ENCODE measurements at places on chromosomes 3 and 15.
A peak's percentile ranks its signal among the peaks of the same experiment; 100 is the strongest.

DNA sequence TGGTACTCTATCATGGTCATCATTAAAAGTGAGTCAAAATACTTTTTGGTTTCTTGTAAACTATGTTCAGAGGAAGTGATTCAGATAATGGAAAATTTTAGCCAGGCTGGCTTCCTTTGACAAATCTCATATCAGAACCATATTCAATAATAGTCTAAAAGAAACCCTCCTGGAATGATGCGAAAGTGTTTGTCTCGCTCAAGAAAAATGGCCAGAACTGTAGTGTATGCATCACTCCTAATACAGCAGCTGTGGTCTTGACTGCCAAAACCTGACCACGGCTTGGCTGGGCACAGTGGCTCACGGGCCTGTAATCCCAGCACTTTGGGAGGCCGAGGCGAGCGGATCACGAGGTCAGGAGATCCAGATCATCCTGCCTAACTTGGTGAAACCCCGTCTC is 35.6 kb upstream of the KCNMB2 start:
- no peak for DNase-seq

- DNase-seq, result no peak
These were observed 25.9 kb downstream of the RAD18 start for GRCh38 chr3:8937064-8938020.

- DNase-seq, result no peak
These were observed 55.4 kb downstream of the NUP210 start for GRCh38 chr3:13364602-13365271.

DNA sequence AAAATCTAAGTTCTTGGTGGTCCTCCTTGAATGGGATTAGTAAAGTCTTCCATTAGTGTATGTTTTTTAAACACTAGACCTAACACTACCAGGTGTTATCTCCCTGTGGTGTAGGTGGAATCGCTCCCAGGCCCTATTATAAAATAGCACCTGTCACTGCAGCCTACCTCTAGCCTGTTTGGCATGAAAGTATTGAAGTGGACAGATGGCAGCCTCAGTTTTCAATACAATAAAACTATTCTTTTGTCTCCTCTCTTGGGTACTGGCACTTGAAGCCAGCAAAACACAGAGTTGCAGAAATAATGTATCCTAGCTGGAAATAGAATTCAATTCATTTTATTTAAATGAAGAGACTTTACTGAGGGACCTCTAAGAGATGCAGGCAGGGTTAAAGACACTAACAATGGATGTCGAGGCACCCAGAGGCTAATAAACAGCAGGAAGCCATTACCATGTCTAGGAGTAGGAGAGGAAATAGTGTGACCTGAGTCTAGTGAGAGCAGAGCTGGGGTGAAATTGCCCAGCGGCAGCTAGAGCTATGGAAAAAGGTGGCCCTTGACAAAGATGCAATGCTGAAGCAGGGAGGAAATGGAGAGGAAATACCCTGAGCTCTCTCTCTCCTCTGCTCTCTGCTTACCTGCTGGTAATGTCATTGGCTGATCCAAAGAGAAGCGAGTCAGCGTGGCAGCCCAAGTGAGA is 49.1 kb upstream of the TMEM158 start:
- peak; percentile 45 for DNase-seq

DNA sequence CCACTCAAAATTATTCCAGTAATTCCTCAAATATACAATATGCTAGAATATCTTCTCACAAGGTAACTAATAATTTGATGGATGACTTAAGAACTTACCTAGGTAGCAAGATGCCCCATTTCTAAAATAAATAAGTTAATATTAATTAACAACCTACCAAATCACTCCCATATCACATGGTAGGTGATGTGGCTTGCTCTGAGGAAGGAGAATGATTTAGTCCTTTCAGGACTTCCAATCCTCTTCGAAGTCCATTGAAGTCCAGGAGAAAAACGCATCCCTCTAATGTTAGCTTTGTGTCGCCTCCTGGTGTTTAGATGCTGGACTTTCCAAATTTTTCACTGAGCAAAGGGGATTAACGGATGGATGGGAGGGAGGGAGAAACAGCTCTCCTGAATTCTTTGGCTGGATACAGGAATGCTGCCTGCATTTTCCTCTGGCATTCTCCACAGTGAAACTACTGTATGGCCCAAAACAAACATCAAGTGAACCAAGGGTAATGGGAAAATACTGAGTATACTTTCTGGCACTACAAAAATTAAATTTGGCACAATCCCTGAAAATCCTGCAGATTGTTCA is 58.6 kb downstream of the PRICKLE2 start:
- no peak for DNase-seq

DNA sequence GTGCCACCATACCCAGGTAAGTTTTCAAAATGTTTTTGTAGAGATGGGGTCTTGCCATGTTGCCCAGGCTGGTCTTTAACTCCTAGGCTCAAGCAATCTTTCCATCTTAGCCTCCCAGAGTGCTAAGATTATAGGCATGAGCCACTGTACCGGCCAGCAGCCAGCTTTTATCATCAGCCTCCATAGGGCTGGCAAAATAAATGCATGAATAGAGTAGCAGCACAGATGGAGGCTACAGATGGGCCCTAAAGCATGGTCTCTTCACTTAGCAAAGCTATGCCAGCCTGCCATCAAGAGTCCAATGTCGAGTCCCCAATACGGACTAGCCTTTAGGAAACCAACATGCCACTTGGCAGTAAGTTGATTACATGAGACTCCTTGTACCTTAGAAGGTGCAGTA is 63.8 kb downstream of the CNTN3 start:
- DNase-seq, result no peak

DNA sequence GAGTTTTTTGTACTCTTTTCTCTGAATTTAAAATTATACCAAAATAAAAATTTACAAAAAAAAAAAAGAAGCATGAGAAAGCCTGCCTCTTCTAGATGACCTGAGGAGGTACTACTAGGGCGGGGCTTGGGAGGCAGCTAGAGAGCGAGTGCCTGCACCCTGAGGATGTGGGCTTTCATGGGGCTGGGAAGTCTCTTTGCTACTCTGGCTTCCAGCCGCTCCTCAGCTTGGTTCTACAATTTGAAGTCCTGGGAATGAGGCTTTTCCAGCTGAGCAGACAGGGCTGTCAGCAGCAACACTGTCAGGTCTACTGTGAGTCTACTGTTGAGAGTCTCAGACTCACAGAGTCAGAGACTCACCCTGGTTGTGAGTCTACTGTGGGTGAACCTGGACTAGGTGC is 8.2 kb upstream of the PSTPIP1 start:
- DNase-seq, result no peak

- no peak for DNase-seq
These were observed 365.5 kb downstream of the GBE1 start for GRCh38 chr3:81395739-81396513.

DNA sequence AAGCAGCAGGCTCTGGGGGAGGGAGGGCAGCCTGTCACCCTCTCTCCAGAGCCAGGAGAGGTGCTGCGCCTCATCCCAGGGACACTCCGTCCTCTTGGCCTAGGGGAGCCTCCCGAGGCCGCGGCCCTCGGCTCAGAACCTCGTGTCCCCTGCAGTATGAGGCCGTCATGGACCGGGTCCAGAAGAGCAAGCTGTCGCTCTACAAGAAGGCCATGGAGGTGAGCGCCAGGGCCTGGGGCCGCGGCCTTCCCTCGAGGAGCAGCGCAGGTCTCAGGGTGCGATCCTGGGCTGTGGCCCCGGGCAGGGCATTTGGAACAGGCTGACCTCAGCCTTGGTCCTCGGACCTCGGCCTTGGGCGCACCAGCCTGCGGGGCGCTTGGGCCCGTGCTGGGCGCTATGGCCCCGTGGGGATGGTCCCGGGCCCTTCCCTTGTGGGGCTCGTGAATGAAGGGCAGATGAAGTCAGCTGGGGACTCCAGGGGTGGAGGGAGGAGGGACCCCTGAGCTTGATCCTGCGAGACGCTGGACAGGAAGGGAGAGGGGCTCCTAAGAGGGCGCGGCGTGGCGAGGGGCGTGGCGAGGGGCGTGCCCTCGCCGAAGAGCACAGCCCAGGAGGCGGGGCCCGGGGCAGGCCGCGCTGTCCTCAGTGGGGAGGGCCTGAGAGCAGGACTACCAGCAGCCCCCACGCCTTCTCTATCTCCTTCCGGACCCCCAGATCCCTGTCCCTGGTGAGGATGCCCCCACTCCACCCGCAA is 32.9 kb downstream of the PSTPIP1 start:
- DNase-seq, result no peak

DNA sequence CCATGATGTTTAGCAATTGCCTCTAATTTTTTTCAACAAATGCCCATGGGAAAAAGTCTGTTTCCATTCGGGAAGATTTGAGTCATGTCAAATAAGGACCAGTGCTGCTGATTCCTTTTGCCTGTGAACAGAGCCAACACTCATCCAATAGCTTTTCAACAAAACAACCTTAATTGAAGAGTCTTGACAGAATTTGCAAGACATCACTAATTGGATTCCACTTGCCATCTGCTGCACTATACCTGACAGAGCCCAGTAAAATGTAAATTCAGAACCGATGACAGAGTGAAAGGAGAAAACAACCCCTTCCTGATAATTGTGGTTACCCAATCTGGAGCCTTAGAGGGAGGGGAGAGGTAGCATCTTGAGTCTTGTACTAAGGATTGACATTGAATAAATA is 426.7 kb downstream of the AGBL1 start:
- DNase-seq, result no peak

DNA sequence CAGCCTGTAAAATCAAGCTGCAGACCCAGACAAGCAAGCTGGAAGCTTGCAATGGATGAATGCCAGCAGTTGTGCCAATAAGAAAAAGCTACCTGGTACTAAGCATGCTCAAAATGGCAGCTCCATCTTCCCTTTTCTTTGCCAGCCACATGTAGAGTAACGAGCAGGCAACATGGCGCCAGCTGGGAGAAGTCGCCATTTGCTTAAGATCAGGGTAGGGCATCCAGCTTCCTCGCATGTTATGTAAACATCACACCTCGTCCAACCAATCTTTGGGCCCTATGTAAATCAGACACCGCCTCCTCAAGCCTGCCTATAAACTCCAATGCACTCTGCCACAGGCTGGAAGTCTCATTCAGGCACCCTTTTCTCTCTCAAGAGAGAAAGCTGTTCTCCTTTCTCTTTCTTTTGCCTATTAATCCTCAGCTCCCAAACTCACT is 973.9 kb downstream of the FHIT start:
- no peak for DNase-seq

GRCh38 chr15:97953254-97953653 is 7.2 kb upstream of the ARRDC4 start:
- DNase-seq, result no peak

DNA sequence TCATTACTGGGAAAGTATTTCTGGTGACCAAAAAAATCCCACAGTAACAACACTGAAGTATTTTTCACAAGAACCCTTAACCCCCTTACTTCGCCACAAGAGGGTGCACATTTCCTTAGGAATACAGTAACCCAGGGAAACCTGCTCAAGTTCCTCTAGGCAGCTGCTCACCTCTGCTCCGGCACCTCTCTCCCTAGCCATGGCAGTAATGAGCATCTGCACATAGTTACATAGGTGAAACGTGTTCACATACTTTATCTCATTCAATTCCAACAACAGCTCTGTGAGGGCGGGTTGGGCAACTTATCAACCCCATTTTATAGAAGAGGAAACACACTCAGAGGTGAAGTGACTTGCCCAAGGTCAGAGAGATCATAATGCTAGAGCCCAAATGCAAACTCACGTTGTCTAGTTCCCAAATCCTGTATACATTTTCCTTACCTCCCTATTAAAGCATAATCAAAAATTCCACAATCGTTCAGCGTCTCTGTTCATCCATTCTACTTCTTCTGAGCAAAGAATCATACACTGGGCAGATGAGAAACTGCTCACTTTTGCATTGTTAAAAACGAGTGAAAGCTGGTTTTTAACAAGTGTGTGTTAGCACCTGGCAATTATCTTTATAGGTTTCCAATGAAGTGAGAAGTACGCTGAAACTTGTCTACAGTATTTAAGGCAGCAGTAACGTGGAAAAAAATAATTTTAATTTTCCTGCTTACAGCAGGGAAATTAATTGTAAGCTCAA is 90.7 kb downstream of the IGF2BP2 start:
- DNase-seq, result peak; percentile 89

- peak; percentile 67 for DNase-seq
These were observed 534.1 kb upstream of the GRM7 start for GRCh38 chr3:6326771-6327170.

DNA sequence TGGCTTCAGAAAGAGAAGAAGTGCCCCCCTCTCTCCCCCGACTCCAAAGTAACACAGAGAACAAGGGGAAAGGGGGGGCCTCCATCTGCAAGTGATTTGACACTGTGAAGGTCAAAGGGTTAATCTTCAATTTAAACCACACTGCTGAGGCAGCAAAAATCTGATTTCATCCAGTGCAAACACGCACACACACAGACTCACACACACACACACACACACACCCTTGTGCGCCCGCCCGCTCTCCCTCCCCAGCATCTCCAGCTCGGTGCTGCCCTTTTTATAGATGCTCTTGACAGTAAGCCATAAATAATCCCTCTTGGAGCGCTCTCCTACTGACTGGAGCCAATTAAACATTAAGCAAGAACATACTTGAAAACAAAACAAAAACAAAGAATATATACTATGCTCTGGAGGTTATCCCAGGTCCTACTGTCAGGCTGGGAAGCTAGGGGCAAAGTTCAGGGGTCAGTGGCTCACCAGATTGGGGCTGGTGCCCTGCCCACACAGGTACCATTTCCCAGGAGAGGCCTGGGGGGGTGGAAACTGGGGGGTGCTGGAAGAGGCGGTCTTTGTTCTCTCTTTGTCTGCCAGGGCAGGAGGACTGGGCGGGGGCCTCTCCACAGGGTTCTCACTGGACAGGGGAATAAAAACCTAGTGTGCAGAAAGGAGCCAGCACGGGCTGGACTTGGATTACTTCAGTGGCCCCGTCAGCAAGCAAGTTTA is 16.3 kb downstream of the BMF start:
- peak; percentile 87 for DNase-seq

GRCh38 chr3:14518893-14519292 is 21.2 kb downstream of the GRIP2 start:
- DNase-seq, result no peak

GRCh38 chr3:15387171-15387581 is 40.2 kb downstream of the METTL6 start:
- no peak for DNase-seq

GRCh38 chr3:156661155-156661554 is 13.2 kb upstream of the TIPARP start:
- no peak for DNase-seq

DNA sequence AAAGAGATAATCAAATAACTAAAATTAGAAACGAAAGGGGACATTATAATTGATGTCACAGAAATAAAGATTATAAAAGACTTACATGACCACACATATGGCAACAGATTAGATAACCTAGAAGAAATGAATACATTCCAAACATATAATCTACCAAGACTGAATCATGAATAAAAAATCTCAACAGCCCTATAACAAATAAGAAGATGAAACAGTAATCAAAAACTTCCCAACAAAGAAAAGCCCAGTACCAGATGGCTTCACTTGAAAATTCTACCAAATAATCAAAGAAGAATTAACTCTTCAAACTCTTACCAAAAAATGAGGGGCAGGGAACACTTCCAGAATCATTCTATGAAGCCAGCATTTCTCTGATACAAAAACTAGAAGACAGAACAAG is 11.8 kb downstream of the TOP2B start:
- DNase-seq, result no peak

GRCh38 chr3:118554148-118554838 is 480.4 kb downstream of the IGSF11 start:
- no peak for DNase-seq

- DNase-seq, result no peak
These were observed 29.4 kb downstream of the ZXDC start for GRCh38 chr3:126446301-126446700.

Data from NCI-H1105 treated with DMSO at 0.1 percent for 48 hours (cell line).